ENCODE measurements at places on chromosomes 16 and 17. TPM values are rescaled to one million over a fixed set of nuclear protein-coding genes. Genes with fewer than 3 reads are reported as not detected.

- no peak for DNase-seq
Observed at GRCh38 chr16:75798714-75799113, 72.4 kb upstream of the CPHXL start.

DNA sequence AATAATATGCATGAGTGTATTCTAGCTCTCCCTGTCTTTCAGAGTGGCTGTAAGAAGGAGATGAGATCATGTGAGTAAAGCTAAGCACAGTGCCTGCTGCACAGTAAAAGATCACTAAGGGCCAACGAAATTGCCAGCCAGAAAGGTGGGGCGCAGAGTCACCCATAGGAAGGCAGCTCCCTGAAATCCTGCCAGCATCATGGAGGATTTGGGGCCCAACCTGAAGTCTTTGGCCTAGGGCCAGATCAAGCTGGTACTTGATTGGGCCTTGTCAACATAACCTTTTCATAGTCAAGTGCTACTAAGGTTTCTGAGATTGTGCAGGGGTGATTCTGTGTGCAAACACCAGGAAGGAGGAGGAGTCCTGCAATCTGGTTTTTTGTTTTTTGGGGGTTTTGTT lies 16.5 kb downstream of the SCNN1B start:
- no peak for DNase-seq

GRCh38 chr16:51224317-51224716 lies 73.2 kb upstream of the SALL1 start:
- no peak for DNase-seq

- no peak for DNase-seq
Observed at GRCh38 chr16:55480228-55480655, 1.2 kb downstream of the MMP2 start.

GRCh38 chr17:75822119-75822799 lies 21.9 kb downstream of the UNC13D start:
- DNase-seq = no peak

DNA sequence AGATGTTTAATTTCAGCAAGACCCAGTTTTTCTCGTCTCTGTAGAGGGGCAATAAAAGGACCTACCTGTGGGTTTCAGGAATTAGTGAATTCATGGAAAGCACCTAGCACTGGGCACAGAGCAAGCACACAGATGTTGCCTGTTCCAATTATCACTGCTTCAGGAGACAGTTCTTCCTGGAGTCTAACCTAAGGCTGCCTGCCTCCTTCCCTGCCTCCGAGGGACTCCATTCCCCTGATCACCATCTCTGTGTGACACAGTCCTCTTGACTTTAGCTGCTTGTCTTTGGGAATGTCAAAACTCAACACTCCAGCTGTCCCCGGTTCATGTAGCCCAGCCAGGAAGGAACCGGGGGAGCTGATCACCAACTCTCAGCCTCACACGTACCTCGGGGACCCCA lies 474.9 kb downstream of the SLC39A11 start:
- no peak for DNase-seq

DNA sequence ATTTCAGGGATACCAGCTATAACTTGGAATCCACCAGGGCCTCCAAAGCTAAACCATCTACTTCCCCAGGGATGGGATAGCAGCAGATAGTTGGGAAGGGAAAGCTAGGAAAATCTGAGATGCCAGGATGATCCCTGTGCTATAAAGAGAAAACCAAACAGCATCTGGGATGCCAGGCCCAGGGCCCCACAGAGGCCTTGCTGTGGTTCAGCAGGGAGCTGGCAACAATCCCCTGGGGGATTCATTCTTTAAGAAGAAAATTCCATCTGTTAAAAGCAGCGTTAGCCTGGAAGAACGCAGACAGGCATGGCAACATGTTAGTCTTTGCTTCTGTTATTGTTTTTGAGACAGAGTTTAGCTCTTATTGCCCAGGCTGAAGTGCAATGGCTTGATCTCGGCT lies 16.6 kb downstream of the MYO18A start:
- DNase-seq = no peak

DNA sequence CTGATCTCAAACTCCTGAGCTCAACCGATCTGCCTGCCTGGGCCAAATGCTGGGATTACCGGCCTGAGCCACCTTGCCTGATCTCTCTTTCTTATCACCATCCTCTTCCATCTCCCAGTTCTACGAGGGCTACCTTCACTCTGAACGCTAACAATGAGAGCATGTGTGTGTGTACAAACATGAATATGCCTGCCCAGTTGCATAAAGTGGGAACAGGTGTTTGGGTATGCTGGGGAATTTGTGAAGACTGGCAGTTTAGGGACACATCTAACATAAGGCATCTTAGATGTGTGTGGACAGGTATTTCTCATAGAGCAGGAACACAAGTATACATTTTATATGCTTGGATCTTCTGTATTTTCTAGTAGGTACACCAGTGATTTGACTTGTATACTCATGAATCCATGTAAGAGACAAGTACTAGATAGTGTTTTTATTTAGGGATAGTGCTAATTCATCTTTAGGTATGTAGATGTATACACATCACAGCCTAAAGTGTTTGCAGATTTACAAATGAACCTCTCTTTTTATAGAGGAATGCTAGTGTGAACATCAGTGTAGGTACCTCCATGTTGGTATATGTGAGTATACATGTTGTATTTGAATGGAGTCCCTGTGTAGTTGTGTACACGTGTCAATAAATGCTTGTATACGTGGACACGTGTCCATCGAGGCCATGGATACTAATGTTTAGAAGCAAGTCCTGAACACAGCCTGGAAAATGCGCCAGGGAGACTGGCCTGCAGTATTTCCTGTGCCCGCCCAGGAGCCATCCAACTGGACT lies 1.2 kb upstream of the DLX4 start:
- no peak for DNase-seq

GRCh38 chr16:89442990-89443726 lies 47.2 kb downstream of the ANKRD11 start:
- DNase-seq = no peak

The TEX14 gene
- 0.19 TPM for total RNA-seq

DNA sequence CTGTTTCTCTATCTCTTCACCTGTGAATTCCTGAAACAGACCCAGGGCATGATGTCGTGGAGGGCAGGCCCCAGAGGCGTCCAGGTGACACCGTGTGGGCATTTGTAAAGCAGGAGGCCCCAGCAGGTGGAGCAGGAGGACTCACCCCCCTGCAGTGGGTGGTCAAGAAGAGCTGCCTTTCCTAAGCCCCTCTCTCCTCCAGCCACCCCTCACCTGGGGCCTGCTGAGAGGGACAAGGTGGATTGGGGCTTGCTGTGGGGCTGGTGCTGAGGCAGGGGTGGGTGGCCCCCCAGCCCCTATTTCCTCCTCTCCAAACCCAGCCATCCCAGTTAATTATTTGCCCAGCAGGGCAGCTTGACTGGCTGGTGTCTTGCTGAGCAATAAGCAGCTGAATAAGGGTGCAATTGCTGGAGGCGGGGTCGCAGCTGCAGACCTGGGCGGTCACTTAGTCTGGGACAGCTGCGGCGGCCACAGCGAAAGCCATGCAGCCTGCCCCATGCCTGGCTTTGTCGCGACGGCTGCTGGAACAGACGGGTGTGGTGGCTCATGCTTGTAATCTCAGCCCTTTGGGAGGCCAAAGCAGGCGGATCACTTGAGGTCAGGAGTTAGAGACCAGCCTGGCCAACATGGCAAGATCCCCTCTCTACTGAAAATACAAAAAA lies 56.4 kb downstream of the JPH3 start:
- DNase-seq = no peak

The TCAP gene
- 0.44 TPM for total RNA-seq

The CDH1 gene
- total RNA-seq = 72.7 TPM

The SLC9A5 gene
- total RNA-seq = not detected

The PRR29 gene
- not detected for total RNA-seq
